ENCODE measurements at places on chromosomes 13 and 19.

DNA sequence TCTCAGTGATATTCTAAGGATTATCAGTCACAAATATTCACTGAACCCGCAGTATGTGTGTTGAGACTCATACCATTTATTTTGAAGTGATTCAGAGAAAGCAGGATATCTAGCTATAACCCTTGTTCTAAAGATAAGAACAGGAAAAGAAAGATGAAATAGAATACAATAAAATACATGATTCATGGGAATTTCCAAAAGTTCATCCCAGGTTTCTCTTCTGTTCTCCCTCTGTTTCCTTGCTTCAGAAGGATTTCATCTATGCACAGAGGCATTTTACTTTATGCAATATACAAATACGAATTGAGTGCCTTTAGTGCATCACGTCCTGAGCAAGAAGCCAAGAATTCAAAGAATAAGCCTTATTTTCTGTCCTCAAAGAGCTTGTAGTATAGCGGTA lies 274.4 kb upstream of the GPC6 start:
- DNase-seq = no peak

- no peak for DNase-seq
These were observed 1495.0 kb upstream of the PCDH20 start for GRCh38 chr13:62910541-62911060.

GRCh38 chr19:32041681-32042292 lies 303.6 kb upstream of the ZNF507 start:
- peak; percentile 40 for DNase-seq

GRCh38 chr19:17888260-17888659 lies 16.5 kb downstream of the SLC5A5 start:
- DNase-seq = no peak

- DNase-seq = no peak
These were observed 941.3 kb upstream of the SLITRK1 start for GRCh38 chr13:84823528-84823927.

DNA sequence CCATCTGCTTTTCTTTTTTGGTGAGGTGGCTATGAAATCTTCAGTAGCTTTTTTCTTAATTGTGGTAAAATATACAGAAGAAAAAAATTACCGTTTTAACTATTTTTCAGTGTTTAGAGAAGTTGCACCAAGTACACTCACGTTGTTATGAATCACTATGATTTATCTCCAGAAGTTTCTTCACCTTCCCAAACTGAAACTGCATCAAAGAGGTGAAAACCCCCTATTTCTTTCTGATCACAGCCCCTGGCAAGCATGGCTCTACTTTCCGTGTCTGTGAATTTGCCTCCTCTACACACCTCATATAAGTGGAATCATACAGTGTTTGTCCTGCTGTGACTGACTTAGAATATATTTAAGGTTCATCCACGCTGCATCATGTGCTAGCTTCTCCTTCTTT lies 15.6 kb upstream of the SIGLEC10 start:
- no peak for DNase-seq

DNA sequence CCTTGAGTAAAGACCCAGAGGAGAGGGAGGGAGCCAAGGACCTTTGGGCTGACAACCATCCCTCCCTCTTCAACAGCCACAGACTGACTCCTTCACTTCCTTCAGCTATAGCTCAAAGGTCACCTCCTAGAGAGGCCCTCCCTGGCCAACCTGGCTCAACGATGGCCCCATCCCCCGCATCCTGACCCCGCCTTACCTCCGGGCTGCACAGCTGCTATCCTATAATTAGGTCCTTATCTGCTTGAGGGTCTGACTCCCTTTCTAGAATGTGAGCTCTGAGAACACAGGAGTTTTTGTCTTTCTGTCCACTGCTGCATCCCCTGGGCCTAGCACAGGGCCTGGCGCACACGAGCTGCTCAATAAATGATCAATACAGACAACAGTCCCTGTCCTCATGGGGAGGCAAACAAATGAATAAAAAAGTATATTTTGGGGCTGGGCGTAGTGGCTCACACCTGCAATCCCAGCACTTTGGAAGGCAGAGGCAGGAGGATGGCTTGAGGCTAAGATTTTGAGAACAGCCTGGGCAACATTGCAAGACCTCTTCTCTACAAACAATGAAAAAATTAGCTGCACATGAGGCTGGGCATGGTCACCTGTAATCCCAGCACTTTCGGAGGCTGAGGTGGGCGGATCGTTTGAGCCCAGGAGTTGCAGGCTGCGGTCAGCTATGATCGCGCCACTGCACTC lies 6.6 kb upstream of the LGALS4 start:
- no peak for DNase-seq

- DNase-seq = no peak
These were observed 21.6 kb upstream of the NAA16 start for GRCh38 chr13:41289463-41289881.

DNA sequence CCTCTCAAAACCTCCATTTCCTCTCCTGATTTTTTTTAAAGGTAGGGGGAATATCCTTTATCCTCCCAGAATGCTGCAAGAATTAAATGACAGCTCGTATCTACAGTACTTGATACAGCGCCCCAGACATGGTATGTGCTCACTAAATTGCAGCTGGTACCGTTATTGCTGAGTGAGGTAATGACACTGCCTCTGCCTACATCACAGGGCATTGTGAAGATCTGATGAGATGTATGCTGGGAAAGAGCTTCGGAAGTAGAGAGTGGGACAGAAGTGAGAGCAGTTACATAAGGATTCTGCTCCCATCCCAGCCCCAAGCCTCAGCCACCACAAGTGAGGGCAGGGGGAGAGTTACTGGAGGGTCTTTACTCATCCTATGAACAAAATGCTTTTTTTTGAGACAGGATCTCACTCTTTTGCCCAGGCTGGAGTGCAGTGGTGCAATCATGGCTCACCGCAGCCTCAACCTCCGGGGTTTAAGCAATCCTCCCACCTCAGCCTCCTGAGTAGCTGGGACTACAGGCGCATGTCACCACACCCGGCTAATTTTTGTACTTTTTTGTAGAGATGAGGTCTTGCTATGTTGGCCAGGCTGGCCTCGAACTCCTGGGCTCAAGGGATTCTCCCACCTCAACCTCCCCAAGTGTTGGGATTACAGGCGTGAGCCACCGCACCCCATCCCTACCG lies 1.7 kb upstream of the FKRP start:
- DNase-seq = no peak

- DNase-seq = no peak
These were observed 23.7 kb downstream of the CEBPA start for GRCh38 chr19:33278403-33279269.

DNA sequence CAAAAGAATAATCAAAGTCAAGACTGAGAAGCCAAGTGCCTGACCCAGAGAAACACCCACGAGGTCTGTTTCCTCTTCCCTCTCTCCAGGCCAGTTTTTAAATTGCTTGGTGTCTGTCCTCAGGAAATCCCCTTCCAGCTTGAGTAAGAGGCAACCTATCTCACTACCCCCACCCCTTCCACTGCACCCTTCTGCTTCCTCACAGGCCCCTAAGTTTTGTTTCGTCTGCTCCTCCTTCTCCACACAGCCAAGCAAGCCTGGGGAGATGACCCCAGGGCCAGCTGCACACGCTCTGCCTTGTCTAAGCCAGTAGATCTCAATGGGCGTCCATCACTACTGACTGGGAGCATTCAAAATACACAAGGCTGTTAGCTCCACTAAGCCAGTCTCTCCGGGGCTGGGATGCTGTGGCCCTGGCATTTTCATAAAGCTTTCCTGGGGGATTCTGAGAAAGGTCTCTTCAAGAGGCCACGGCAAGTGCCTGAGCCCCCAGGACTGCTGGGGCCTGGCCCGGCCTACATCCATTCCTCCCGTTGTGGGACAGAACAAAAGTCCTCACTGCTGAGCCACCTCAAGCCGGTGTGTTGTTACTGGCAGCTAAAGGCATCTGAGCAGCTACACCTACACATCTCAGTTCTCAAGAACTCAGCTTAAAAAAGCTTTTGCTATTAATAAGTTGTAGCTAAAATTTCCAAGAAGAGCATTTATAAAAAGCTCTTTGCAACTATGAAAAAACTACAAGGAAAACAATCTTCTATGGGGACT lies 14.9 kb upstream of the IL4I1 start:
- peak; percentile 55 for DNase-seq

- DNase-seq = no peak
These were observed 11.8 kb downstream of the CHAF1A start for GRCh38 chr19:4414144-4414799.

DNA sequence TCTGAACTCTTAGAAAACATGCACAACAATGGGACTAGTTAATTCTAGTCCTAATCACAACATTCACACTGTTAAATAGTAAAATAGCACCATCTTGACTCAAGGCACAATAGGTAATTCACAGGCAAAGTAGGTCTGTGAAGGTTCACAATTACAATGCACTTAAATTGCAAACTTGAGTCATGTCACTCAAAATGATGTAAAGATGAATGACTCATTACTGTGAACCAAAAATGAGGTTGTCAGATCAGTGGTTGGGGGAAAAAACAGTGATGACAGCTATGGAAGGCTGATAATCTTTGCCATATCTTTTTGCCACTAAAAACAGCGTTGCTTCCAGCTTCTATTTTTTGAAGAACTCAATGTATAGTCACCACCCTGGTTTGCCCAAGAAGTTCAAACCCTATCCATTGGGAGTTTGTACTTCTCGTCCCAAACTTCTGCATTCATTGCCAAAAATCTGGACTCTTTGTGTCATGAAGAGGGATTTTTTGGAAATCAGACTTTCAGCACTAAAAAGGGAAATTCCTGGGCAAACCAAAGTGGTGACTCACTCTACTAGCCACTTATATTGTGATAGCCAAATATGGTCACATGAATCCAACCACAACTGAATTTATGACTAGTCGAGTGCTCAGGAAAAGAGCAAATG lies 200.9 kb upstream of the TMTC4 start:
- DNase-seq = no peak

GRCh38 chr19:37470216-37470615 lies 1.1 kb downstream of the ZNF570 start:
- DNase-seq = no peak

GRCh38 chr19:41529484-41530183 lies 46.3 kb upstream of the CEACAM21 start:
- DNase-seq = no peak

- peak; percentile 20 for DNase-seq
These were observed 10.9 kb downstream of the NCR1 start for GRCh38 chr19:54916822-54917221.

DNA sequence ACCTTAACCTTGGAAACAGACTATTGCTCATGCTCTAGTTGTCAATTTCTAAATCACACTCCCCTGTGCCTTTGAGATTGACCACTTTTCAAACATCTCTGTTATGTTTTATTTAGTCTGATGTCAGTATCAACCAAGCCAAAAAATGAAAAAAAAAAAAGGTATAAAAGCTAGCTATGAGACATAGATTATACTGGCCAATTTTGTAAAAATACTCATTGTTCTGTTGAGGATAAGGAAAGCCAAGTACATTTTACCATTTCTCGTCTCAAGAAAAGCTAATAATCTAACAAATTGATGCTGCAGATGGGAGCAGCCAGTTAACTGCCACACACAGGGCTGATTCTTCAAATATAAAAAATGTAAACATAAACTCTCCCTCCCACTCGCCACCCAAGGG lies 572.6 kb upstream of the KLF12 start:
- DNase-seq = no peak

- DNase-seq = no peak
These were observed 83.4 kb downstream of the KCNRG start for GRCh38 chr13:50098693-50099092.

DNA sequence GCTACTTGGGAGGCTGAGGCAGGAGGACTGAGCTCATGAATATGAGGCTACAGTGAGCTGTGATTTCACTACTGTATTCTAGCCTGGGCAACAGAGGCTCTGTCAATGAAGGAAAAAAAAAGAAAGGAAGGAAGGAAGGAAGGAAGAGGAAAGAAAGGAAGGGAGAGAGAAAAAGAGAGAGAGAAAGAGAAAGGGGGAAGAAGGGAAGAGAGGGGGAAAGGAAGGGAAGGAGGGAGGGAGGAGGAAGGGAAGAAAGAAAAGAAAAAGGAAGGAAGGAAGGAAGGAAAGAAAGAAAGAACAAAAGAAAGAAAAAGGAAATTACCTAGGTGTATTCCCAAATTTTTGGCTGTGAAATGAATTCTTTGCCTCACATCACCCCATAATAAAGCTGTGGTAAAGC lies 7.2 kb upstream of the RFX2 start:
- no peak for DNase-seq

DNA sequence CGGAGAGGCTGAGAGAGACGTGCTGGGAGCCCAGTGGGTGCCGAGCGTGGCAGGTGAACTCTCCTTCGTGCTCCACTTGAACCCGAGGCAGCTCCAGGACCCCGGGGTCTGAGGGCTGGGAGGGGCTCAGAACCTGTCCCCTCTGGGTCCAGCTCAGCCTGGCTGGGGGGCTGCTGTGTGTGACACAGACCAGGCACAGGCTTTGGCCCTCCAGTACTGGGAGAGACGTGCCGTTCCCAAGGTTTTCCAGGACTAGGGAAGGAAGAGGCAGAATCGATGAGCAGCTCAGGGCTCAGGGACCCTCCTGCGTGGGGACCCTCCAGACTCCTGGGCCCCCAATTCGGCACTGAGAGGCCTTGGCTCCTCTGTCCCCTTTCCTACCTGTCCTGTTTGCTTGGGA lies 2.3 kb downstream of the SIGLEC10 start:
- no peak for DNase-seq

GRCh38 chr19:39327363-39328045 lies 6.8 kb upstream of the LRFN1 start:
- no peak for DNase-seq

GRCh38 chr13:75073786-75074185 lies 408.2 kb downstream of the TBC1D4 start:
- DNase-seq = no peak

DNA sequence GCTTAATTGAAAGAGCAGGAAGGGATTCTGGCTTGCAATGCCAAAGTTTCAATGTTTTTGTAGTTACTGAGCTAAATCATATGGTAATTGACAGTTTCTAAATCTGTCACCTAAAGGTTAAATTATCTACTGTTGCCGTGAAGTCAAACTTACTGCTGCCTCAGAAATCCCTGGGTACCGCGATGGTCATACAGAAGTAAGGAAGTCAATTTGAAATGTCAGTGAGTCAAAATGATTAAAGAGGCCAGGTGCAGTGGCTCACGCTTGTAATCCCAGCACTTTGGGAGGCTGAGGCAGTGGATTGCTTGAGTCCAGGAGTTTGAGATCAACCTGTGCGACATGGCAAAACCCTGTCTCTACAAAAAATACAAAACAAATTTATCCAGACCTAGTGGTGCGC lies 48.8 kb upstream of the TPM4 start:
- no peak for DNase-seq

DNA sequence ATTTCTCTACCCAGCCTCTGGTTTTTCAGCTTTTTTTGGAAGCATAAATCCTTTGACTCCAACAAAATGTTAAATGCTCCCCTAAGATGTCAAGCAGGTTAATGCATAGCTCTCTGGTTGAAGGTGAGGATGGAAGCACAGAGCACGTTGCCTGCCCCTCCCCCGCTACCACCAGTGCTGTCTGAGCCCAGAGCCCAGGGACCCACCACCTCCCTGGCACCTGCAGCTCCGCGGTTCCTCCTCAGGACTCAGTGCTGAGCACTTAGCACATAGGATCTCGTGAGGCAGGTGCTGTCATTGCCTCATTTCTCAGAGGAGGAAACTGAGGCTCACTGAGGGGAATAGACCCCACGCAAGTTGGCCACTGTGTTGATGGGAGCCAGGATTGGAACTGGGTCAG lies 48.6 kb downstream of the DPF1 start:
- no peak for DNase-seq
